ENCODE measurements at places on chromosomes 1 and 21.

GRCh38 chr1:241927321-241927720 lies 30.2 kb upstream of the BECN2 start:
- no peak for DNase-seq

DNA sequence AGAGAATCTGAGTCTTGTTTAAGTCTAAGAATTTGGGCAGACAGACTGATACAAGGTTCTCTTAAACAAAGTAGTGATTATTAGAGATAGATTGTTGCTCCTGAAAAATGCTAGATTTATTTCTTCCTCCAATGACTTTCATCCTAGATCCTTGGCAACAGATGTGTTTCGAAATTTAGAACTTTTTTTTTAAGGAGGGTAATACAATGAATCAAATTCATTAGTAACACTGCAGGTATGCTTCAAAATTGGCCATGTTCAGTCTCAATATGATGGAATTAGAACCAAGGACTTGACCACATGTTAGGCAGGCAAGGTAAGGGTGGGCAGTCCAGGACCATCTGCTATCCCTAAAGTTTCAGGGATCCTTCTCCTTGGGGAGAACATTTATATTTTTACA lies 4.5 kb upstream of the LCE1F start:
- DNase-seq, result no peak

DNA sequence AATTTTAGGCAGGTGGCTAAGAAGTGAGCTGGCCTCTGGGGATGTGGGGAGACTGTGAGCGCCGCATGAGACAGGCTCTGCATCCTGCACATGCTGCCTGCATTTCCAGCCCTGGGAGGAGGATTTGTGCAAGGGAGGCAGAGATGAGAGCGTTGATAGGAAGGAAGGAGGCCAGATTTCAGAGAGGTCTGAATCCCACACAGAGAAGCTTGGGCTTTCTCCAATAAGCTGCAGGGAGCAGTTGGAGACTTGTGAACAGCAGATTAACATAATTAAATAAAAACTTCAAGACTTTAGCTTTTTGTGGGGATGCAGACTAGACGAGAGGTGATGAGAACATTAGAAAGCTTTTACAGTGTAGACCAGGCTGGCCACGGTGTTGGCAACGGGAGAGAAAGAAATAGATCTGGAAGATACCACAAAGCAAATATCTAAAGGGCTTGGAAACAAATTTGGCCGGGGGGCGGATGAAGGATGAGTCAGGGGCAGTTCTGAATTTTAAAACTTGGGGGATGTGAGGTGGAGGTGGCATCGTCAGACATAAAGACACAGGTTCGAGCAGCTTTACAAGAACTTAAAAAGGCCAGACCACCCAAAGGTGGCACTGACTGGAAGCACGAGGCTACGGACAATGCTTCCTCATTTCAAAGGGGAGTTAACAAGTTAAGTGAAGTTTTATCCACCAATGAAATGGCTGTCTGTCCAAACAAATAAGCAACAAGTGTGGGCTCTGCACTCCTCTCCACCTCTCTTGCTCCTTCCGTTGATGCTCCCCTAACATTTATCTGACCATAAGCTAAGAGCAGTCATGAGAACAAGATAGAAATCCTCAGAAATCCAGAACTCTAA lies 57.0 kb downstream of the HIVEP3 start:
- DNase-seq, result no peak

DNA sequence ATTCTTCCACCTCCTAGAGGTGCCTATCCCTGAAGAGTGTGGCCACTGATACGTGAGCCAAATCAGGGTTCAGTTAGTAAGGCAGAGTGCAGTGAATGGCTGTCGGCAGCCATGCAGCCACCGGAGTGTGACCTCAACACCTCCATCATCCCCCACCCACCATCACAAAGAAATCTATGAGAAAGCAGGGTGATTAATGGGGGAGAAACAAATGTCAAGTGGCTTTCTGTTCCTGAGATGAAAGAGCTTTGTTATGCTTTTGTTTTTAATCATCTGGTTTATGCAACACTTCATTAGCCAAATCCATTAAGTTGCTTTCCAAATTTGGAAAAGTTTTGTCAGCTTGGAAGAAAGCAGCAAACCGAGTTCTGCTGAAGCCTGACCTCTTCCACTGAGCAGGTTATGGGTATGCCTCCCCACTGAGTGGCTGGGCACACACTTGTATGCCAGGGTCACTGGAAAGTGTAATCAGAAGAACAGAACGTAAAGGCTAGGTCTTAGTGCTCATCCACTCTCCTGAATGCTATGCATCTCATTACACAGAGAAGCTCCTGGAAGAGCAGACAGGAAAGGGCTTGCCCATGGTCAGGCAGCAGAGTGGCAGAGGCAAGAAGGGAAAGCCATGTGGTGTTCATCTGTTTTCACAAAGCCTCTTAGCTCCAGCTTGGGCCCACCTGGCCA lies 57.1 kb upstream of the ATP1B1 start:
- no peak for DNase-seq

DNA sequence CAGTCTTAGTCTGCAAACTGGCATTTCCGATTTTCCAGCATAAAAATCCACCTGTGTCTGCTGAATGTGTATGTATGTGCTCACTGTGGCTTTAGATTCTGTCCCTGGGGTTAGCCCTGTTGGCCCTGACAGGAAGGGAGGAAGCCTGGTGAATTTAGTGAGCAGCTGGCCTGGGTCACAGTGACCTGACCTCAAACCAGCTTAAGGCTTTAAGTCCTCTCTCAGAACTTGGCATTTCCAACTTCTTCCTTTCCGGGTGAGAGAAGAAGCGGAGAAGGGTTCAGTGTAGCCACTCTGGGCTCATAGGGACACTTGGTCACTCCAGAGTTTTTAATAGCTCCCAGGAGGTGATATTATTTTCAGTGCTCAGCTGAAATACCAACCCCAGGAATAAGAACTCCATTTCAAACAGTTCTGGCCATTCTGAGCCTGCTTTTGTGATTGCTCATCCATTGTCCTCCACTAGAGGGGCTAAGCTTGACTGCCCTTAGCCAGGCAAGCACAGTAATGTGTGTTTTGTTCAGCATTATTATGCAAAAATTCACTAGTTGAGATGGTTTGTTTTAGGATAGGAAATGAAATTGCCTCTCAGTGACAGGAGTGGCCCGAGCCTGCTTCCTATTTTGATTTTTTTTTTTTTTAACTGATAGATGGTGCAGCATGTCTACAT lies 2.5 kb upstream of the OLFML3 start:
- no peak for DNase-seq

GRCh38 chr1:88528792-88529191 lies 155.3 kb upstream of the PKN2 start:
- DNase-seq, result no peak

All from T-helper 9 cell (primary cell).